ENCODE measurements at places on chromosomes 7 and 10.

DNA sequence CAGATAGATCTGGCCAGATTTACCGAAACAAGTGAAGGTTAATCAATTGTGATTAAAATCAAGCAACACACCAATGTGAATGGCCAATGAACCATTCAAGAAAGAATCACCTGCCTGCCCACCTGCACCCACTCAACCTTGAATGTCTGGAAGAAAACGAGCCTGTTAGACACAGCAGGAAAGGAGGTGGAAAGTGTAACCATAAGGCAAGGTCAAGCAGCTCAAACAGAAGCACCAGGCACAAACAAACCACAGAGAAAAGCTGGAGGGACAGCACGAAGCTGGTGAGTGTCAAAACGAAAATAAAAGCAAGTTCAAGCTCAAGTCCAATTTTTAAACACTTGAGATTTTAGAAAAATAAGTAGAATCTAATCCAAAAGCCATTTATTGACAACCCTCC is 64.9 kb downstream of the STEAP1B start:
- DNase-seq, result no peak

DNA sequence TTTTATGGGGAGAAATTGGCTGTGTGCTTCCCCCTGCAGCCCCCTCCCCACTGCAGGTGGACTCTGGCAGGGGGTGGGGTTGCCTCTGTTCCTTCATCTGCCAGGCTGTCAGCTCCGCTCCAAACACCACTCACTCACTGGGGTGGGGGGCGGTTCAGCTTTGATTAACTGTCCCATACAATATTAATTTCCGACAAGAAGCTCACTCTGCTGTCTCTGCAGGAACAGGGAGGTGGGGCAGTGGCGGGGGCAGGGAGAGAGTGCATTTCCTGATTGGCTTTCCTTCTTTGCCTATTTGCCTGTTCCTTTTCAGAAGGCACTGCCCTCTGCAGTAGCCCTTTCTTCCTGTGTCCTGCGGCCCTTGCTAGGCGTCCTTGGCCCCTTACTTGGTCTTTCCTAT is 500.8 kb downstream of the PLXNA4 start:
- DNase-seq, result no peak

GRCh38 chr10:125850766-125851731 is 27.7 kb downstream of the BCCIP start:
- no peak for DNase-seq

DNA sequence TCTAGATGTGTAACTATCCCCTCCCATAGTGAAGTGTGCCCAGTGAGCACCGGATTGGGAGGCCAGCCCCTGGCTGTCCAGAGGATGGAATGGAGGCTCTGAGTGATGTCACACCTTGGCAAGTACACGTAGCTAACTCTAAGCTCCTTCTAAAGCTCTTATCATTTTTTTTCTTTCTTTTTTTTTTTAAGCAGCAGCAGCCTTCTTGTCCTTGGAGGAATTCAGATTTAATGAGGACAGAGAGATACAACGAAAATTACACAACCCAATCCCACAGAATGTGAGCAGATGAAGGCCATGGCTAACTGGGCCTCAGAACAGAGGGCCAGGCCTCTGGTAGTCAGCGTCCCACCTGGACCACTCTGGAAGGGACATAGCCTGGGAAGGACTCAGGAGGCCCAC is 11.3 kb downstream of the TNS3 start:
- DNase-seq, result no peak

DNA sequence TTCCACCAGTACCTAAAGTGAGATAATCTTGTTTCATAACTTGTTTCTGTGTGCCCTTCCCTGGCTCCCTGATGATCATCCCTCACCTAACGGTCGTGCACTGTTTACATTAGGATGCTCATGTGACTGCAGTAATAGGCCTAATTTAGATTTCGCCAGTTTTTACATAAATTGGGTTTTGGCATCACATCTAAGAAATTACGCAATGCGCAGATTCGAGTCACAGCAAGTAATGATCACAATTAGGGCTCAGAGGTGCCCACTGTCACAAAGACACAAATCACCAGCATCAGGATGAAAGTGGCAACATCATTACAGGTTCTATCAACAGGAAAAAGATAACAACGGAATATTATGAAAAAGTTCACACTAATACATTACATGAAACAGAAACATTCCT is 94.7 kb downstream of the LARP4B start:
- no peak for DNase-seq
